NCI-H2081 (cell line): ENCODE measurements at places on chromosomes 3 and 15.

DNA sequence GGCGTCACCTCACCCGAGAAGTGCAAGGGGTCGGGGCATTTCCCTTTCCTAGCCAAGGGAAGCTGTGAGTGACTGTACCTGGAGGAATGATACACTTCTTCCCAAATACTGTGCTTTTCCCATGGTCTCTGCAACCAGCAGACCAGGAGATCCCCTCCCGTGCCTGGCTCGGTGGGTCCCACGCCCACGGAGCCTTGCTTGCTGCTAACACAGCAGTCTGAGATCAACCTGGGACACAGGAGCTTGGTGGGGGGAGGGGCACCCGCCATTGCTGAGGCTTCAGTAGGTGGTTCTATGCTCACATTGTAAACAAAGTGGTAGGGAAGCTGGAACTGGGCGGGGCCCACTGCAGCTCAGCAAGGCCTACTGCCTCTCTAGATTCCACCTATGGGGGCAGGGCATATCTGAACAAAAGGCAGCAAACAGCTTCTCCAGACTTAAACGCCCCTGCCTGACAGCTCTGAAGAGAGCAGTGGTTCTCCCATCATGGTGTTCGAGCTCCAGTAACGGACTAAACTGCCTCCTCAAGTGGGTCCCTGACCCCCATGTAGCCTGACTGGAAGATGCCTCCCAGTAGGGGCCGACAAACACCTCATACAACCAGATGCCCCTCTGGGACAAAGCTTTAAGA lies 31.4 kb upstream of the ABHD5 start:
- DNase-seq, result no peak

- DNase-seq, result no peak
Observed at GRCh38 chr15:48090115-48090514, 30.7 kb upstream of the SLC24A5 start.

DNA sequence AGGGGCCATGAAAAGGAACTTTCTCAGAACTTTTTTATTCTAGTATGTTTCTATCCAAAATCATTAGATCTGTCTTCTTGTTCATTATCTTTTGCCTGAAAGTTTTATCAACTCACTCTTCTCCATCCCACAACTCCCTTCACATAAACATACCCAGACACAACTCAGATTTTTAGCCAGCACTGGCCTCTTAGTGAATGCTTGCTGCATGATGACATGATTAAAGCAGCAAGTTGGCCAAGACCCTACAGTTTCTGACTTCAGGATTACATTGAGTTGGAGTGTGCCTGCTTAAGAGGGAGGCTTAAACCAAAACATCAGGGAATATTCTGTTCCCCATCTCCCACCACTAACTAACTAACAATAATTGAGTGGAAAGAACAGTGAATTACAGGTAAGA lies 38.1 kb downstream of the PLSCR2 start:
- no peak for DNase-seq

GRCh38 chr3:94226078-94226477 lies 163.2 kb downstream of the NSUN3 start:
- DNase-seq, result no peak

DNA sequence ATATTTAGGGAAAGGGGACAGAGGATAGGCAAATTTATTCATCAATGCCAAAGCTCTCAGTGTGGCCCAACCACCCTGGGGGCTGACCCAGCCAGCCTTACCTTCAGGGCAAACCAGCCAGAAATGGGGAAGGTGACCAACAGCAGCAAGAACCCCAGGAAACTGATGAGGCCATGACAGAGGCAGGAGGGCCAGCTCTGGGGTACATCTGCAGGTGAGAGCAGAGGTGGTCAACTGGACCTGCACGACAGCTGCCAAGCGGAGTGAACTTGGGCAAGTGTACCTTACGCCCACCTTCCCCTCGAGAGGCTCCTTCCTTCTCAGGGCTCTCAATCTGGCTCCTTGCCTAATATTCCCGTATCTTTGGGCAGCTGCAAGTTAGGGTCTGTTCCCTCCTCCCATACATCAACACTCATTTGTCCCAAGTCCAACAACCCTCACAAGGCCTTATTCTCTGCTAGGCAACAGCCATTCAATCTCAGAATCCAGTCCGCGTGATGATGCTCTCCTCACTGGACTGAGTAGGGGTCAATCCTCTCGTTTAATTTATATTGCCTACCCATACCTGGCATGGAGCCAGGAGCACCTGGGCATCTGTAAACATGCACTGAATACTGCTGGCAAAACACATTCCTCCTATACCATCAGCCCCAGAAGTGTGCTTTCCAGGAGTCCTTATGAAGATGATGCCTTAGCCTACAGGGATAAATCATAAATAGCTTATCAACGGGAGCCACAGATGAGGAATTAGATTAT lies 1.7 kb downstream of the STOML1 start:
- no peak for DNase-seq

DNA sequence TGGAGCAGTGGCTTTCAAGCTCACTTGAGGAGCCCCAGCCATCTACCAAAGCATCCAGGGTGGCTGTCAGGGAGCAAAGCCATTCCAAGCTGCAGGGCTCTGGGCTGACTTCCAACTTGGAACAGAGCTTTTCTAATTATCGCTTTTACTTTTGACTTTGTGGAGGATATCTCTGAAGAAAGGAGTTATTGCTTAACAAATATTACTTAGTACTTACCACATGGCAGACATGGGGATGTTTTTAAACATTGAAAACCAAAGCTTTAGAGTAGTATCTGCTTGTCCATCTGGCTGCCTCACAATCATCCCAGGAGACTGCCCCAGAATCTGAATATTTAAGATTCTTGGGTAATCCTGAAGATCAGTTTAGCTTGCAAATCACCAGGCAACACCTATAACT lies 8.9 kb downstream of the TAGLN3 start:
- no peak for DNase-seq

GRCh38 chr3:50972029-50972428 lies 297.3 kb downstream of the DOCK3 start:
- no peak for DNase-seq

- no peak for DNase-seq
Observed at GRCh38 chr3:41234823-41235721, 35.8 kb downstream of the CTNNB1 start.

DNA sequence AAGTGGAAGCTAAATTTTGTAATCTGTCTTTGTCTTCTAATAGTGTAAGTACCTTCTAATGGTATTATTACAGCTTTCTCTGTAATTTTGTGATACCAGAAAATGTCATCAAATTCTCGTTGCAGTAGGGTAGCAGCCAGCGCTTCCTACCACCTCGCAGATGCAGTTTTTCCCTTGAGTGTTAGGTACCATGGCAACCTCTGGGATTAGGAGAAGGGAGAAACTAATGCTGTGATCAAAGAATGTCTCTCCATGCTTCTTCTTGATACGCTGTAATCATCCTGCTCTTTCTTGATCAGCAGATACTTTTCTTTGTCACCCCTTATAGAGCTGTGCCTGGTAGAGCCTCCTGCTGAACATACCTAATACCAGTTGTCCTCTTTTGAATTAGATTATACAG lies 27.7 kb downstream of the SRP14 start:
- DNase-seq, result no peak

GRCh38 chr3:149839896-149840295 lies 26.9 kb downstream of the RNF13 start:
- no peak for DNase-seq

- DNase-seq, result no peak
Observed at GRCh38 chr3:176714034-176714433, 483.2 kb downstream of the TBL1XR1 start.

DNA sequence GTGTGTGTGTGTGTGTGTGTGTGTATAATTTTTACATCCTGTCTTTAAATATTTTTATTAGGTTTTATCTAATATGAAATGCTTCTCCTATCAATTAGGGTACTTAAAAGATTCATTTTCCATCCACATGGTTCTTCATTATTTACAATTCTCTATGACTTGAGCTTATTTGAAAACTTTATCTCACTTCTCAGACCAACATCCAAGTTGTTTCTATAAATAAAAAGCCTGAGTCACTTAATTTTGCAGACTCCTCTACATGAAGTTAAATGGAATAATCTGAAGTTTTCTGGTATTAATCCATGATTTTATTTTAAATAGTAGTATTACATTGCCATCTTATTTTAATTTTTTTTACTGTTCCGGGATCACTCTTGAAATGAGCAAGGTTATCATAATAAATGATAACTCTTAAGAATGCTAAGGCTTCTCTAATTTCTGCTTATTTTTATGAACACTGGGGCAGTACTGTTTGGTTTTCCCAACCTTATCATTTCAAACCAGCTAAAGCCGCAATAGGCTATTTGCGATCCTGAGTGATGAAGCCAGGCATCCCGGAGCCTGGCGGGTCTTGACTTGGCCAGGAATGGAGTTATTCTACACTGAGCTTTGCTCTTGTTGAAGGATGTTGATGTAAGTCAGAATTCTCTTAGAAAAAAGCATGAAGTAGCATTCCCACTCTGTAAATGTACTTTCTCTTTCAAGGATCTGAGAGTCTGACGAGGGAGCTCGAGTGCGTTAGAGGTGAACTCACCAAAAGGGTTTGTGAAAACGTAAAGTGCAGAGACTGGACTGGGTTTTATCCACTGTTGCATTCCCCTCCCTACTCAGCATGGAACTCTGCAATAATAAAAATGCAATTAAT lies 220.2 kb upstream of the LRTM1 start:
- no peak for DNase-seq

GRCh38 chr15:81387621-81388435 lies 13.8 kb upstream of the TMC3 start:
- DNase-seq, result no peak

DNA sequence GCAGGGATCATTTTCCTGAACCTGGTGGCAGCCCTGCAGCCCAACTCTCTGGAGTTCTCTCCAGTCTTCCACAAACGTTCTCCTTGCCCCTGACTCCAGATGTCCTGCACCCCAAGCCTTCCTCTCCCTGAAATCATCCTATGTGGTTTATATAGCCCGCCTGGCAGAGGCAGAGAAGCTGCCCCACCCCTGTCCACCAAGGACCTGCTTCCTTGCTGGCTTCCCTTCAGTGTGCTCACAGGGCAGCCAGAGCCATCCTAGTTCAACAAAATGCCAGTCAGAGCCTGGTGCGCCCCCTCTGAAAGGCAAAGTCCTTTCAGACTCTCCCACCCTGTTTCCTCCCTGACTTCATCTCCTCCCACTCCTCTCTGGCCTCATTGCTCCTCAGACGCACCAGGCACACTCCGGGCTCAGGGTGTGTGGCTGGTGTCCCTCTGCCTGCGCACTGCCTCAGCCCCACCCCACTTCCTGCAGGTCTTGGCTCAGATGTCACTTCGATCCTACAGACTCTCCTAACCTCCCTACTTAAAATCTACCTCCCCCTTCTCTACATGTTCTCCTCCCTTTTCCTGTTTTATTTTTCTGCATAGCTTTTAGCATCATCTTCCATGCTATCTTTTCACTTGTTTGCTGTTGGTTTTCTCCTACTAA lies 5.9 kb downstream of the KBTBD13 start:
- no peak for DNase-seq
